Fibroblast of skin of right quadriceps (primary cell): ENCODE measurements at places on chromosomes 11 and 22.

- DNase-seq = no peak
Measured at GRCh38 chr11:105100981-105101630, 38.5 kb downstream of the CARD18 start.

- no peak for DNase-seq
Measured at GRCh38 chr11:6843670-6844069, 1.8 kb upstream of the OR10A5 start.

- no peak for DNase-seq
Measured at GRCh38 chr11:69598147-69598546, 42.8 kb upstream of the CCND1 start.

- no peak for DNase-seq
Measured at GRCh38 chr11:108536783-108537182, 38.6 kb upstream of the POGLUT3 start.
